ENCODE measurements at places on chromosomes 1 and 21.

- no peak for DNase-seq
Measured at GRCh38 chr1:30933874-30934252, 25.3 kb upstream of the SDC3 start.

DNA sequence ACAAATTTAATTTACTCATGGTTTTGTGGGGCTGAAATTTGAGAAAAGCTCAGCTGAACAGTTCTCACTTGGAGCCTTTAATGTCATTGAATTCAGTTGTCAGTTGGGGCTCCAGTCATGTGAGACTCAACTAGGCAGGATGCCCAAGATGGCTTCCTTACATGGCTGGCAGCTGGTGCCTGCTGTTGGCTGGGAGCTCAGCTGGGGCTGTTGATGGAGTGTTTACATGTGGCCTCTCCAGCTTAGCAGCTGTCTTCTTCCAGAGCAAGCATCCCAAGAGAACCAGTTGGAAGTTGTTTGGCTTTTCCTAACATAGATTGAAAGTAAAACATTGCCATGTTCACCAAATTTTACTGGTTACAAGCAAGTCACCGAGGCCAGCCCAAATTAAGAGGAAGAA lies 81.8 kb upstream of the KCNA3 start:
- no peak for DNase-seq

GRCh38 chr1:204266504-204267034 lies 52.8 kb upstream of the GOLT1A start:
- no peak for DNase-seq

- DNase-seq, result no peak
Measured at GRCh38 chr1:23341931-23342692, 2.0 kb downstream of the HNRNPR start.

- DNase-seq, result no peak
Measured at GRCh38 chr1:172966844-172967540, 83.7 kb downstream of the TNFSF18 start.

DNA sequence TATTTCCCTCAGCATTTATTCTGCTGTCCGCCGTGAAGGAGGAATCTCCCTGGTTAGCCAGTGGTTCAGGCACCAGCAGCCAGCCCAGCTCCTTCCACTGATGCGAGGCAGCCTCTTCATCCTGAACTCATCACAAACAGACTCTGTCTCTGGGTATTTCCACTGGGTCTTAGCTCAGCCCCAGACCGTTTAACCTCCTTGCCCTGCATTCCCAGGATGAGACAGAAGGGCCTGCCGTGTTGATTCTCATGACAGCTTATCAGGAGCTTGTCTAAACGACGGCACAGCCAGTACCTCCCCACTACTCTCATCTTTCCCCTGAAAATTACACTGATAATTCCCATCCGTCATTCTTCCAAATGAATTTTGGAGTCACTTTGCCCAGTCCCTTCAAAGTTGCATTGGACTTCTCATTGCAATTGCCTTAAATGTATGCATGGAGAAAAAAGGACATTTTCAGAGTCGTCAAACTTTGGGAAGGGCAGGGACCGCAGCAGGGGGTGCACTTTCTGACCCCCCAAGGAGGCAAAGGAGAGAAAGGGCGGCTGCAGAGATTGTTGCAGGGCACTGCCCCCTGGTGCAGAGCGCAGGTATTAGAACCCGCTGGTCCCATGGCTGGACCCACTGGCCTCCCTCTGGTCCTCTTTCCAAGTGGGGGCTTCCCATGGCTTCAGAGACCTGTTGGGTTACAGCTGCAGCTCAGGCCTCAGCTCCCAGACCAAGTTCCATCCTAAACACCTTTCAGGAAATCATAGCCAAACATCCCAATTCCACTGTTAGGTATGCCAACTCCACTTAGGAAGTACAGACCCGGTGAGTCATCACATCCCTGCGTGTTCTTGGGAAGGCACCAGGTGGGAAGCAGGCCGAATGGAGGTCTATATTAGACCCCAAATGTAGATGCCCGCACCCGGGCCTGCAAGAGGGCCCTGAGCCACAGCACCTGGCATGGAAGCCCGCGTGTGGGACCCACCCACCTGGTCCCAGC lies 3.7 kb upstream of the MEGF6 start:
- no peak for DNase-seq

GRCh38 chr1:16904560-16905109 lies 8.9 kb downstream of the RNU1-2 start:
- peak; percentile 99 for DNase-seq

GRCh38 chr1:26717017-26717491 lies 21.2 kb downstream of the ARID1A start:
- DNase-seq, result no peak

- no peak for DNase-seq
Measured at GRCh38 chr1:172758259-172758658, 99.4 kb downstream of the FASLG start.

GRCh38 chr1:225410036-225410435 lies 17.8 kb downstream of the LBR start:
- DNase-seq, result no peak

DNA sequence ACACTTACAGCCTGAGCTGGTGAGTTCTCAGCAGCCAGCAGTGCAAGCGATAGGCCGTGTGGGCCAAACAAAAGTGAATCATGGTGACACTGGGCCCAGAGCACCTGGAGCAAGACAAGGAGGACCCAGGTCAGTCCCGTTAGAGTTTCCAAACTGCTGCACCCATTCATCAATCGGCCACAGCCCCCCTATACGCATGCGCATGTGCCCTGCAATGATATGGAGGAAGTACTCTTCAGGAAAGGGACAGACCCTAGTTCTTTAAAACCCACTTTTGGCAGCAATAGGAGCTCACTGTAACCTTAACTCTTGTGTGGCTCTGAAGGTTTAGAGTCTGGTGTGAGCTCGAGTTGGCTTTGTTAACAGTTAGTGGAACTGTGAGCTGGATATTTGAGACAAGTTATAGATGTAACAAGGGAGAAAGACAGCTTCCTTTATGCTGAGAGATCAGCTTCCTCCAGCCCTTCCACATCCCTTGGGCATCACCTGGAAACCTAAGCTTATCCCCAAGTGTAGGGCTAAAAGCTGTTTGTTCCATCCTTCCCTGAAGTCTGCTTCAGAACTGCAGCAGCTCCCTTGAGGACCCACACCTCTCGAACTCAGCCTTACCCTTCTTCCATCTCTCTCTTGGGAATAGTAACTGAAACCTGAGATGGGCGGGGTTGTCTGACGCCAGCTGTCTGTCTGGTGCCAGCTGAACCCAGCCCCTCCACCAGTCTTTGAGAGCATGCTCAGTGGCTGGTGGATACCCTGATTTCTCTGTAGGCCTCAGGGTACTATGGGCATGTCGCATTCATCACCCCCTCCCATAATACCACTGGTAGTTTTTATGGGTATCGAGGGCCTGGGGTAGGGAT lies 17.7 kb downstream of the NMNAT1 start:
- no peak for DNase-seq

GRCh38 chr1:22814176-22815042 lies 103.8 kb downstream of the EPHB2 start:
- no peak for DNase-seq

- DNase-seq, result no peak
Measured at GRCh38 chr1:178599745-178600144, 86.8 kb downstream of the TEX35 start.

DNA sequence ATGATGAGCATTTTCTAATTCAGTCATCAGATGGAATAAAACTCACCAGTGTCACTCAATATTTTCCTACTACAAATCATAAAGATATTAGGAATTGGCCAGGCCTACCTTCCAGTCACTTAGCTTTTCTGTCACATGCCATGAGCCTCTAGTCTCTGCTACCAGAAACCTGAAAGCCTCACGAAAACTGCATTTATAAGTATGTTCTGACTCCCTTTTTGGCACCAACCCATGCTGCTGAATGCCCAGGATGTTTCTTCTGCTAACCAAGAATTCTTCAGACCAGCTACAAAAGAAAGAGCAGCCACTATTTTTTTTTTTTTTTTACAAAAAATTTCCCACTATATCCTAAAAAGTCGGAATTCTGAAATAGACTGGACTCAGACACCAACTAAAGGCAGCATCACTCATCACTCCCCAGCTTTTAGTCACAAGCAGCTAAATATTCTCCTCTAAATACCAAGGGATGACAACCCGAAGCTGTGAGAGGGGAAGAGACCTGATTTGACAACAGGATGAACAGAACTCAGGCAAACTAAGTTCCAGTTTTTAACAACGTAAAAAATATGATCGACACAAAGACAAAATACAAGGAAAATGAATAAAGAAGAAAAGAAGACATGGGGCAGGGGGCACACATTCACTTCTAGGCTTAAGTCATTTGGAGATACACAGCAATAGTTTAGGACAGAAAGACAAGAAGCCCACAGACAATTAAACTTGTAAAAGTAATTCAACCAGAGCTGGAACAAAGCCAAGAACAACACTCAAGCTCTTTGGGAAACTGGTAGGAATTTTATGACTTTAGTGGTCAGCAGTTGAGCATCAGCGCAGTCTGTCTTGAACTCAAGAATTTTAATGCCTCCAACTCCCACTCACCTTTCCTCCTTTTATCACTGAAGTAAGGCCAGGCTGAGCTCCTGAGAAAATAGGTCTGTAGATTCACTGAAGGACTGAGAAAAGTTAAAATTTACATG lies 1.7 kb downstream of the DCAF8 start:
- DNase-seq, result peak; percentile 58

DNA sequence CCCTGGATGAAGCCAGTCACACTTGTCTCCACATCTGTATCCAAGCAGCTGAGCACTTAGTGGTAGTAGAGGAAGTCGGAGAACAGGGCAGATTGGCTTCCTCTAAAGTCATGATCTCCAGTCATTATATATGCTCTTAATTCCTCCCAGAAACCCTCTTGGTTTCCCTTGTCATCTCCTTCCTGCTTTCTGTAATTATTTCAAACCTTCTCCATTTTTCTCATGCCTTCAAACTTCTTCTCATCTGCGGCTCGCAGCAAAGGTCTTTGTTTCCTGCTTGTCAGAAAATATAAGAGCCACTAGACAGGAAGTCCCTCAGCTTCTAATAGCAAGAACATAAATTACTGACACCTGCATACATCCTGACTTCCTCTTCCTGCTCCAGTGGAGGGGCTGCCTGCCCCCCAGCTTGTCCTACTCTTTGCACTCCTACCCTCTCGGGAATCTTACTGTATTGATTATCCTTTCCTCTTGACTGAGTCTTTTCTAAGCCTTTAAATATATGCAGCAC lies 124.6 kb upstream of the NGF start:
- no peak for DNase-seq

GRCh38 chr21:38249256-38249655 lies 7.5 kb upstream of the KCNJ15 start:
- no peak for DNase-seq

- DNase-seq, result no peak
Measured at GRCh38 chr1:164868990-164869389, 310.0 kb downstream of the PBX1 start.

DNA sequence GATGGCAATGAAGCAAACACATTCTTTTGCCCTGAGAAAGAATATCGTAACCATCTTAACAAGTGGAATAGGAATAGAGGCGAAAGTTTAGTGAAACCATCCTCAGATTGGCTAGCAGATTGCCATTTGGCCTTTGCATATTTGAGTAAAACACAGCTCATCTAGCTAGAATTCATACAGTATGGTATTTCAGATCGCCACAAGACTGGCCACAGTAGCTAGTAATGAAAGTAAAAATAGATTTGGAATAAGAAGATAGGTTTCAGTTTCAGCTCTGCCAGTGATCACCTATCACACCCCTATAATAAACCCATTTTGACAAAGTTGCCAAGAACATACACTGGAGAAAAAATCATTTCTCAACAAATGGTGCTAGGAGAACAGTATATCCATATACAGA lies 294.9 kb downstream of the LRRIQ3 start:
- DNase-seq, result no peak

DNA sequence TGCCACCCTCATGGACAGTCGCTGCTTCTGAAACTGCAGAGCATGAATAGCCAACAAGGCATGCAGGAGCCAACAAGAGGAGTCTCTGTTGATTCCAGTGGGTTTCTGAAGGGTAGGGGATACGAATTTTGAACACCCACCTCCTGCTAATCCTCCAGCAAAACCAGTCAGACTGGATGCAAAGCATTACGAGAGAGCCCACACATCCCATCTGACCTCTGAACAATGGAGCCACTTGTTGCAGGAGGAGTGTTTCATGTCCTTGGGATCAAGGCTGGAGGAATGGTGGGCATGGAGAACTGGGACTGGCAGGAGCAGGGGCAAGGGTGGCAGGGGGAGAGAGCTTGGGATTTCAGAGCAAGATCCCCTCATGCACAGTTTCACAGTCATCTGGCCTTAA lies 1.6 kb downstream of the VTCN1 start:
- DNase-seq, result no peak

DNA sequence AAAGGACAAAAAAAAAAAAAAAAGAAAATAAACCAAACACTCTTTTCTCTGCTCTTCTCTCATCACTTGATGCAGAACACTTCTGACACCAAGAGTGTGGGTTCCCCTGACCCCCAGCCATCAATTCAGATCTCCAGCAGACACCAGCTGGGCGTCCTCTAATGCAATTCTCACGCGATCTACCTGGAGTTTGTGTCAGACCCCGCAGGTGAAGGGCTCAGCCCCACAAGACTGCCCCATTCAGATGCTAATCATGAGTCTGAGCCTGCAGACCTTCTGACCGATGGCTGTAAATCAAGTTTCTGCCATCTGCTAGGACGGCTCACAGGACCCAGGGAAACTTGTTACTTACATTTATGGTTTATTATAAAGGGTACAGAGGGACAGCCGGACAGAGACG lies 133.6 kb upstream of the C1orf174 start:
- no peak for DNase-seq

- DNase-seq, result no peak
Measured at GRCh38 chr21:39911286-39912199, 44.3 kb downstream of the PCP4 start.

- no peak for DNase-seq
Measured at GRCh38 chr1:227947676-227948492, at the start of gene WNT9A. Gene WNT9A (minus strand): TSS chr1:227947932. CDS start chr1:227947887, 45 bp downstream.

DNA sequence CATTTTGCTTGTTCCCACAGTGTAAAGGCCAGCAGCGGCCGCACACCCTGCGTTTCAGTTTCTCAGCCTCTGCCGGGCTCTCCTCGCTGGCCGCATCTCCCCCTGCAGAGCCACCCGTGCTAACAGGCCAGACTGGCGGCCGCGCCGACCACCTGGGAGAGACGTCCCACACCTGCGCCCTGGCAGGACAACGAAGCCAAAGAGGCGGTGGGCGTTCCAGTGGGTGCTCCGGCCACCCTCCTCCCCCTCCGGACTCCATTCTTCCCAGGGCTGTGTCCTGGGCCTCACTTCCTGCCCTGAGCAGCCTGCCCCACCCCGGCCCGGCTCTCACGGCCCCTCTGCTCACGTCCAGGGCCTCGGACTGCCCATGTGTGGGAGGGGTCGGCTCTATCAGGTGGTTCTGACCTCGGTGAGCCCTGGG lies 31.9 kb upstream of the SLC19A1 start:
- DNase-seq, result no peak

DNA sequence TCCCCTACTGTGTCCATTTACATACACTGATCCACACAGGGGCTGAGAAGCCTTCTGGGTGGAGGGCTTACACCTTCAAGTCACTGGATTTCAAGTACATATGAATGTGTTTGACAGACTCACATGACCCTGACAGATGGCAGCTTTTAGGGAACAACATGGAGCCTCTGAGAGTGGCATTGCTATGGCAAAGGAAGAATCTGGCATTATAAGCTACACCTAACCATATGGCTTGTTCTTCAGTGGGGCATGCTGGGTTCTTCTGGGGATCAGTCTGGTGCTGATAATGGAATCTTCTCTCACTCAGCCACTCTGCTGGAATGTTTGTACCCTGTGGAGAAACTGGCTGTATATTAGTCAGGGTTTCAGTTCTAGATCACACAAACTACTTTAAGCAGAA lies 68.5 kb upstream of the PDE4B start:
- DNase-seq, result no peak

GRCh38 chr1:101175886-101176285 lies 60.9 kb upstream of the S1PR1 start:
- no peak for DNase-seq

- DNase-seq, result no peak
Measured at GRCh38 chr1:109567877-109568672, 19.7 kb downstream of the GNAI3 start.

All from pulmonary artery endothelial cell (primary cell).